Neural crest cell (in vitro differentiated cells): ENCODE measurements at places on chromosomes 1 and 21.
A peak's percentile ranks its signal among the peaks of the same experiment; 100 is the strongest.

DNA sequence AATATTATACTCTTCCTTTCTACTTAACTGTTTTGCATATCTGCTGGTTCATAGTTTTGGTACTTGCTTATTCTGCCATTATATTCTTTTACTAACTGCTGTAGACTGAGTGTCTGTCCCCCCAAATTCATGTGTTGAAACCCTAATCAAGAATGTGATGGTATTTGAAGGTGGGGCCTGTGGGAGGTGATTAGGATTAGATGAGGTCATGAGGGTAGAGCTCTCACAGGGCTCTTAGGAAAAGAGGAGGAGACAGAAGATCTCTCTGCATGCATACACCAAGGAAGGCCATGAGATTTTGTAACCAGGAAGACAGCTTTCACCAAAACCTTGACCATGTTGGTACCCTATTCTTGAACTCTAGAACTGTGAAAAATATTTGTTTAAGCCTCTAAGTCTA, 354.1 kb upstream of the B3GALT2 start:
- DNase-seq = no peak
- H3K27me3 ChIP-seq = no peaks in the 10 kb centered on the region
- no peaks in the 10 kb centered on the region for H3K36me3 ChIP-seq
- no peaks in the 10 kb centered on the region for H3K4me1 ChIP-seq

DNA sequence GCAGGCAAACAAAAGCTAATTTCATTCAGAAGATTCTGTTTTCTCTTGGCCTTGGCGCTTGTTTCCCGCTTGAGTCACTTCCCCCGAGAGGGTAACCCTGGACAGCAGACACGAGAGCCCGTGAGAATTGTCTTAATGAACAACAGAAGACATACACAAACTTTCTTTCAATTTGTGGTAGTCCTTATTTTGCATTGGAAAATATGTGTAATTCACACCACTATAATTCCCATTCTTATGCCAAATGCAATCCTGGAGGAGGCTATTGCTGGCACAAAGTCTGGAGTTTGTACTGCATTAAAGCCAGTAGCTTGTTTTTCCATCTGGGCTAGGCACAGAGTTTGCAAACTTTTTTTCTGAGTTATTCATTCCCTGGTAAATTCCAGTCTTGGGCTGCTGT, 109.8 kb upstream of the IVNS1ABP start:
- H3K4me1 ChIP-seq = peaks cover 3% of the 10 kb centered on the region
- no peaks in the 10 kb centered on the region for H3K27me3 ChIP-seq
- H3K27ac ChIP-seq = no peak overlapping the region
- no peaks in the 10 kb centered on the region for H3K36me3 ChIP-seq

DNA sequence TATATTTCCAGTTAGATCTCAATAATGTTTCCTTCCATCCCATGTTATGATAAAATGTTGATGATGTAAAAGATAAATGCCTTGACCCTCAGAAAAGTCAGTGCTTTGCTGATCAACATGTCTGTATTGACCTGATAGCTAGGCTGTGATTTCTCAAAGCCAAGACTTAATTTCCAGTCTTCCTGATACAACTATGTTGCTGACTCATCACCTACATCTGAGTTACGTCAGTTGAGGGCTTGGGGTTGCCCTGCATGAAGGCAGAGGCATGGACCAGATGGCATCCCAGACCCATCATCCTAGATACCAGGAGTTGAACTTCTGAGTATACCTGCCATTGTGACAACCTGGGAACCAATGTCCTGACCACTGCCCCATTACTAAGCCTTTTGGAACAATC, 4.8 kb downstream of the LCE1D start:
- no peak for DNase-seq
- peaks cover 2% of the 10 kb centered on the region for H3K36me3 ChIP-seq
- no peaks in the 10 kb centered on the region for H3K27me3 ChIP-seq

DNA sequence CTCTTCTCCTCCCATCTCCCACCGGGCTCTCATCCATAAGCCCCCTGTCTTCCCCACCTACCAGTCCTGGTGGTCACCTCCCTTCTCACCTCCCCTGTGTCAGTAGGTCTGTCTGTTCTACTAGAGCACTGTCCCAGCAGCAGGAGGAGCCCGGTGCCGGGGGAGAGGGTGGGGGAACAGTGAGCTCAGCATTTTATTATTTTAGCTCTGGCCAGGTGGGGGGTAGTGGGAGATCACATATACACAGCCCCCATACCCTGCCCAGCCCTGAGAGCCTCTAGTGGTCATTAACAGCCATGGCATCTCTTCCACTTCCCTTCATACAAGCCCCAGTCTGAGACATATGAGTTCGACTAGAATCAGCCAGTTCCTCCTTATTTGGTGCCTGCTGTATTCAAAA, at the start of gene TMOD4:
Gene TMOD4, minus strand, starts transcription at position 119 of the 400 bp plus-strand sequence. CDS start 1,106 bp downstream, outside the sequence.
- no peak for DNase-seq
- no peaks in the 10 kb centered on the region for H3K4me1 ChIP-seq
- peaks cover 16% of the 10 kb centered on the region for H3K36me3 ChIP-seq
- peak within 1 kb of the TSS; percentile 13 for H3K4me3 ChIP-seq
- H3K27ac ChIP-seq = no peak within 1 kb of the TSS

GRCh38 chr1:970973-971730, 4.9 kb downstream of the PLEKHN1 start:
- peaks cover 64% of the 10 kb centered on the region for H3K27me3 ChIP-seq
- no peak overlapping the region for H3K27ac ChIP-seq
- no peak overlapping the region for H3K4me3 ChIP-seq
- no peaks in the 10 kb centered on the region for H3K36me3 ChIP-seq
- no peaks in the 10 kb centered on the region for H3K4me1 ChIP-seq
- no peak for DNase-seq

- H3K4me3 ChIP-seq = no peak overlapping the region
- H3K4me1 ChIP-seq = no peaks in the 10 kb centered on the region
- H3K27me3 ChIP-seq = no peaks in the 10 kb centered on the region
- no peak for DNase-seq
- H3K27ac ChIP-seq = no peak overlapping the region
These were observed 555.0 kb upstream of the ADGRL4 start for GRCh38 chr1:79561521-79561978.

- peak; percentile 23 for DNase-seq
- no peak overlapping the region for H3K27ac ChIP-seq
- peaks cover 19% of the 10 kb centered on the region for H3K4me1 ChIP-seq
- peak overlapping the region; percentile 82 for H3K4me3 ChIP-seq
- no peaks in the 10 kb centered on the region for H3K36me3 ChIP-seq
- peaks cover 92% of the 10 kb centered on the region for H3K27me3 ChIP-seq
These were observed 2.7 kb downstream of the GRHL3 start for GRCh38 chr1:24321697-24322469.

GRCh38 chr1:240173836-240174235, 82.2 kb downstream of the FMN2 start:
- peaks cover 3% of the 10 kb centered on the region for H3K36me3 ChIP-seq
- no peaks in the 10 kb centered on the region for H3K4me1 ChIP-seq
- H3K4me3 ChIP-seq = no peak overlapping the region
- no peak for DNase-seq

GRCh38 chr1:220453371-220453770, 74.6 kb upstream of the MARK1 start:
- H3K27ac ChIP-seq = no peak overlapping the region
- H3K27me3 ChIP-seq = peaks cover 56% of the 10 kb centered on the region
- peaks cover 2% of the 10 kb centered on the region for H3K36me3 ChIP-seq
- H3K4me1 ChIP-seq = peaks cover 26% of the 10 kb centered on the region
- no peak for DNase-seq

DNA sequence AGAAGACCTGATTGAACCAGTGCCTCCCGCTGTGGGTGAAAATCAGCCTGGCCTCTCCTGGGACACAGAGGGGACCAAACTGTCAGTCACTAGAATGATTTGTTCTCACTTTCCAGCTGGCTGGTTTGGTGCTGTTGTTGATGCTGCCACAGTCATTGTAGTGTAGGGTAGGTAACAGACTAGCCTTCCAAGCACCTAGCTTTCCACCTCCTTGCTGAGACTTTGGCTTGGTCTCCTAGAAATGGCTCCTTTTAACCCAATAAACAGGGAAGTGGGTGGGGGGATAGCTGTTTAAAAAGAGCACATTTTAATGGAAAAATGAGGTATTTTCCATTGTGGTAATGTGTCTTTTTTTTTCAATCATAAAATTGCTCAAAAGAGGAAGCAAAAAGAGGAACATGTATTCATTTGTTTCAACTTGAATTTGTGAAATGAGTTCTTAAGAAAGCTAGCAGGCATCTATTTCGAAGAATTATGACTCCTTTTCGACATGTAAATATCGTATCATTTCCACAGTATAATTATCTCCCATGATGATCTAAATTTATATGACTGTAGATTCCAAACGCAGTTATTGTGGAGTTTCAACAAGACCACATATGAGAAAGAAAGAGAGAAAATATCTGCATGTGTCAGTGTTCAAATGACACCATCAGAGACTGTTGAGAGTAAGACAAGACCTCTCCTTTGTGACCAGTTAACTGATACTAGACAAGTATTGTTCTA, 190.1 kb downstream of the HLX start:
- H3K27ac ChIP-seq = no peak overlapping the region
- H3K27me3 ChIP-seq = peaks cover 14% of the 10 kb centered on the region
- H3K4me3 ChIP-seq = no peak overlapping the region
- no peaks in the 10 kb centered on the region for H3K4me1 ChIP-seq

GRCh38 chr1:35085421-35085820, 6.2 kb downstream of the ZMYM1 start:
- no peaks in the 10 kb centered on the region for H3K27me3 ChIP-seq
- H3K4me1 ChIP-seq = peaks cover 19% of the 10 kb centered on the region
- no peak for DNase-seq

- H3K27me3 ChIP-seq = no peaks in the 10 kb centered on the region
- DNase-seq = no peak
- no peaks in the 10 kb centered on the region for H3K36me3 ChIP-seq
- no peak overlapping the region for H3K4me3 ChIP-seq
- H3K27ac ChIP-seq = no peak overlapping the region
These were observed 64.4 kb upstream of the NEK2 start for GRCh38 chr1:211739671-211740411.

- no peaks in the 10 kb centered on the region for H3K27me3 ChIP-seq
- DNase-seq = no peak
- peaks cover 5% of the 10 kb centered on the region for H3K4me1 ChIP-seq
- H3K36me3 ChIP-seq = peaks cover 10% of the 10 kb centered on the region
- no peak overlapping the region for H3K4me3 ChIP-seq
These were observed 677.8 kb downstream of the USP25 start for GRCh38 chr21:16407403-16408240.

- peak overlapping the region; percentile 96 for H3K4me3 ChIP-seq
- peaks cover 14% of the 10 kb centered on the region for H3K27me3 ChIP-seq
- DNase-seq = no peak
- H3K4me1 ChIP-seq = peaks cover 31% of the 10 kb centered on the region
- no peaks in the 10 kb centered on the region for H3K36me3 ChIP-seq
These were observed 581 bp downstream of the EFCAB14 start for GRCh38 chr1:46718340-46718726.

- H3K27me3 ChIP-seq = no peaks in the 10 kb centered on the region
- H3K4me1 ChIP-seq = peaks cover 35% of the 10 kb centered on the region
- no peak for DNase-seq
- H3K27ac ChIP-seq = no peak overlapping the region
- H3K4me3 ChIP-seq = no peak overlapping the region
These were observed 121.8 kb upstream of the TNR start for GRCh38 chr1:175865041-175865766.

GRCh38 chr1:51189421-51190073, 46.5 kb upstream of the RNF11 start:
- H3K27me3 ChIP-seq = peaks cover 8% of the 10 kb centered on the region
- H3K36me3 ChIP-seq = no peaks in the 10 kb centered on the region
- no peak overlapping the region for H3K4me3 ChIP-seq
- peak; percentile 47 for DNase-seq

DNA sequence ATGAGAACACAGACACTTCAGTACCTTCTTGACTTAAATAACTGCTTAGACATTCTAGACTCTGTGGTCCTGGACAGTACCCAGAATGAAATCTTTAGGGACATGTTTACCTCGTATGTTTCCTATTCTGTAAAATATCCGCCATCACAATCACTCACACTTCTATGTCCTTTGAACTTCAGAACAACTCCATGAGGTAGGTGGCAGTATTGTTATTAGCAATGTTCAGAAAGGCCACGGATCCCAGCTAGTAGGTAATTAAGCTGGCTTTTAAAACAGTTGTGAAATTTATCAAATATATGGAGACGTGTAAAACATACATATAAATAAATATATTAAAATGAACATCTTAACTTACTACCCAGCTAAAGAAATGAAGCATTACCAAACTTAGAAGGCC, 83.4 kb downstream of the CACHD1 start:
- H3K4me3 ChIP-seq = no peak overlapping the region
- peaks cover 9% of the 10 kb centered on the region for H3K36me3 ChIP-seq
- no peak for DNase-seq
- no peak overlapping the region for H3K27ac ChIP-seq

- no peaks in the 10 kb centered on the region for H3K27me3 ChIP-seq
- peaks cover 21% of the 10 kb centered on the region for H3K4me1 ChIP-seq
- no peak overlapping the region for H3K27ac ChIP-seq
- no peaks in the 10 kb centered on the region for H3K36me3 ChIP-seq
These were observed 7.6 kb upstream of the C1orf21 start for GRCh38 chr1:184379111-184379752.

DNA sequence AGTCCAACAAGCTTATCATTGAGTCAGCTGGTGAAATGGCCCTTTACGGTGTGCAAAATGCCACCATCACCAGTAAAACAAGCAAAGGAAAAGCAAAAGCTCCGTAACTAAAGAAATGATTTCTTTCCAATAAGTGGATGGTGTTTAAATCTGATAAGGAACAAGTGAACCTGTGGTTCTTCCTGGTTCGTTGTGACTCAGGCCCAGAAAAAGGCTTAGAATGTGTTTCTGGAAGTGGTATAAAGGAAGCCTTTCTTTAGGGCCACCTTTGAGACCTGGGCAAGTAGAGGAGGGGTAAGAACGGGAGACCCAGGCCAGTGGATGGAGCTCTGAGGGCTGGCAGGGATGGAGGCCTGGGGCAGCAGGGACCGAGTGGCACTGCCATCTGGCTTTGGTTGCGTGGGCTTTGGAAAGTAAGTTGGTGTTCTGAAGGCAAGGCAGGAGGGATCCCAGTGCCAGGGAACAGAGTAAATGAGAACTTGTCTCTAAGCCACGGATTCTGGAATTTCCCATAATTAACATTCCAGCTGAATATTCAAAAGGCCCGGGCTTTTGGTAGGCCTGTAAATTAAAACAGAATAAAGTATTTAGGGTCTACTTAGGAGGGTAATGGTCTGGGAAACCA, 87.9 kb upstream of the LMO4 start:
- no peak for DNase-seq
- no peaks in the 10 kb centered on the region for H3K4me1 ChIP-seq
- no peak overlapping the region for H3K4me3 ChIP-seq
- H3K27me3 ChIP-seq = no peaks in the 10 kb centered on the region
- no peaks in the 10 kb centered on the region for H3K36me3 ChIP-seq

DNA sequence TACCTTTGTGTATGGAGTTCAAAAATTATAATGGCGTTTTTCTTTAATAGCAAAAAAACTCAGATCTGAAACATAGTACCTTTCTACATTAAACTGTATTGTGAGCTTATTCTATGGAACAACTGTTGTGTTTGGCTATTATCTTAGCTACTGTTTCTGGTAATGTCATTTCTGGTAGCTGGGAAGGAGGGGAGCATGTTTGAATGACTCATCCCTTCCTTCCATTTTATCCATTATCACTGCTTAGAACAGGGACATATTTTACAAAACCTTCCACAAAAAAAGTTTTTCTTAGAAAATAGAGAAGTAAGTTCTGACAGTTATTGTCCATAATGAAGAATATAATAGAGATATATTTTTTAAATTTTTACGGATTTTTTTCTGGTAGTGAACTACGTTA, 128.3 kb downstream of the NRDC start:
- no peak for DNase-seq
- H3K4me3 ChIP-seq = no peak overlapping the region
- H3K4me1 ChIP-seq = no peaks in the 10 kb centered on the region
- peaks cover 13% of the 10 kb centered on the region for H3K36me3 ChIP-seq
- no peak overlapping the region for H3K27ac ChIP-seq

GRCh38 chr1:84876353-84876752, 16.7 kb downstream of the LPAR3 start:
- H3K4me1 ChIP-seq = no peaks in the 10 kb centered on the region
- no peaks in the 10 kb centered on the region for H3K36me3 ChIP-seq
- no peak for DNase-seq
- no peak overlapping the region for H3K4me3 ChIP-seq
- H3K27ac ChIP-seq = no peak overlapping the region
